Endothelial cell (in vitro differentiated cells): ENCODE measurements at places on chromosomes 7 and 10. TPM values are rescaled to one million over a fixed set of nuclear protein-coding genes. Genes with fewer than 3 reads are reported as not detected.

- no peaks in the 10 kb centered on the region for H3K36me3 ChIP-seq
- H3K27ac ChIP-seq, result no peak overlapping the region
- H3K4me3 ChIP-seq, result no peak overlapping the region
- peaks cover 4% of the 10 kb centered on the region for H3K27me3 ChIP-seq
- no peak for DNase-seq
These were observed 516.7 kb upstream of the CELF2 start for GRCh38 chr10:10500937-10501336.

GRCh38 chr7:140014123-140014522 is 48.6 kb downstream of the PARP12 start:
- no peak overlapping the region for H3K4me3 ChIP-seq
- H3K4me1 ChIP-seq, result peaks cover 18% of the 10 kb centered on the region
- no peak for DNase-seq
- peaks cover 8% of the 10 kb centered on the region for H3K27me3 ChIP-seq

- no peak overlapping the region for H3K4me3 ChIP-seq
- no peaks in the 10 kb centered on the region for H3K36me3 ChIP-seq
- no peak overlapping the region for H3K27ac ChIP-seq
- H3K4me1 ChIP-seq, result peaks cover 3% of the 10 kb centered on the region
- no peaks in the 10 kb centered on the region for H3K27me3 ChIP-seq
These were observed 18.9 kb downstream of the SGMS1 start for GRCh38 chr10:50604809-50605208.

- peaks cover 4% of the 10 kb centered on the region for H3K4me1 ChIP-seq
- no peak overlapping the region for H3K27ac ChIP-seq
- no peaks in the 10 kb centered on the region for H3K36me3 ChIP-seq
- H3K4me3 ChIP-seq, result no peak overlapping the region
- peaks cover 5% of the 10 kb centered on the region for H3K27me3 ChIP-seq
These were observed 38.2 kb upstream of the PLEKHA1 start for GRCh38 chr10:122336332-122336731.

The DNAH11 gene
- 0.18 TPM for total RNA-seq

DNA sequence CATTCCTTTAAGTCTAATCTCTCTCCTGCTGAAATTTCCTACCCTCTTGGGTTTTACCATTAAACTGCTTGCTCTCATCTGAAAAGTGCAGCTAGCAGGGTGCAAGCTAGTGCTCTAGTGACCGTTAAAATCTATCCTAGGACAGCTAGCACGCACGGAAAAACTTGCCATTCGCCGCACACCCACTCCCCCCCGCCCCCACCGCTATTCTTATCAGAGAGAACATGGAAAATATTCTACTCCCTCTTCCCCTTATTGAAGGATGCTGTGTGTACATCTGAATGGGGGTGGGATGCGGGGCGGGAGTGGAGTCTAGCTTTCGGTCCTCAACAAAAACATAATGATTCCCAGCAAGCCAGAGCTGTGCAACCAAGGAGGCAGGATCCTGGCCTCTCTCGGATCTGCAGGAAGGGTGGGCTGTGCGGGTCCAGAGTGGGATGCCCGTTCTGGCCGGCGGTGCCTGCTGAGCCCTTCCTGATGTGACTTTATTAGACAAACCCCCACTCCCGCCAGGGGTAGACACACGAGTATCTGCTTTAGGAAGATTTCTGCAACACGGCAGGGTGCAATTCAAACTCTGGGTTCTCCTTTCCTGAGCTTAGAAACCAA is 1.1 kb upstream of the ADRA2A start:
- DNase-seq, result no peak

DNA sequence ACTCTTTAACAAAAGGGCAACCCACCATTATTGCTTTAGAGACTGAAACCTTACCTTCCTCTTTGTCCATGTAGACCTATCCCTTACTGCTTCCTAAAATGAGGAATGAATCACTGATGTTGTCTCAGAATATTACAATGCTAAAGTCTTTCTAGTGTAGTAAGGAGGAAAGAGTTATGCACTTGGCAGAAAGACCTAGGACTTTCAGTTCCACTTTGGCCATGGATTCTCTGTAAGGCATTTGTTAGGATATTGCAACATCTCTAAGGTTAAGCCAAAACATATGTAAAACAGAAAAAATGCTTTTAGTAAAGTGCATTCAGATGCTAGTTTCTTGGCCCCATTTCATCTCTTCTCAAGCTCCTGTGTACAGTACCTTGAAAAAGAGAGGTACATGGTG is 230.9 kb downstream of the PARD3 start:
- H3K36me3 ChIP-seq, result no peaks in the 10 kb centered on the region
- no peak for DNase-seq
- no peaks in the 10 kb centered on the region for H3K27me3 ChIP-seq
- peaks cover 3% of the 10 kb centered on the region for H3K4me1 ChIP-seq
- no peak overlapping the region for H3K4me3 ChIP-seq

GRCh38 chr7:91185771-91186170 is 78.5 kb upstream of the FZD1 start:
- H3K4me3 ChIP-seq, result no peak overlapping the region
- no peaks in the 10 kb centered on the region for H3K27me3 ChIP-seq
- H3K27ac ChIP-seq, result no peak overlapping the region
- no peaks in the 10 kb centered on the region for H3K36me3 ChIP-seq
- no peak for DNase-seq

GRCh38 chr10:28716748-28717147 is 39.4 kb downstream of the BAMBI start:
- H3K4me1 ChIP-seq, result peaks cover 7% of the 10 kb centered on the region
- H3K36me3 ChIP-seq, result no peaks in the 10 kb centered on the region
- H3K27me3 ChIP-seq, result no peaks in the 10 kb centered on the region
- H3K4me3 ChIP-seq, result no peak overlapping the region
- no peak for DNase-seq
- no peak overlapping the region for H3K27ac ChIP-seq

DNA sequence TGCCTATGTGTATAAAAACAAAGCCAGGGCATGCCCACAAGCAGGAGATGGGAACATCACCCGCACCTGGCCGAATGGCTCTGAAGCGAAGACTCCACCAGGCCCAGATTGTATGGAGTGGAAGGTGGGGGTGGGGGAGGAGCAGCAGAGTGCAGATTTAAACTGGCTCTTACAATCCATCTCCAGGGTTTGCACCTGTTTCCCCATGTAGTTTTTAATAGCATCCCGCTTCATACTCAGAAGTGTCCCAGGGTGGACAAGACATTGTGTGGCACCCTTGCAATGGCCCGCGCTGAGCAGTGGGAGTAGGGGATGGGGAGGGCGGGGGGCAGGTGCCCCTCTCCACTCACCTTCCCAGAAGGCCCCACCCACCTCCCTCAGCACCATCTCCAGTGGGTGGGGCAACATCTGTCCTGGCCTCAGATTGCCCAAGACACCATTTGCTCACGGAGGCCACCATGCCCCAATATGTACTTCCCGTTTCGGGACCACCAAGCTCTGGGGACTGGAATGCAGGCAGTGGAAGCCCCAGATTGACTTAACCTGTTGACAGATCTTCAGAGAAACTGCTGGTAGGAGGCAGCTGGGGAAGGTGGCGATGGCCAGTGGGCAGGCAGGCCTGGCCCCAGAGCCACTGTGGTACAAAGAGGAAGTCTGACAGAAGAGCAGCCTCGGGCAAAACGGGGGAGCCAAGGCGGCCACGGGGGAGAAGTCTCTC is 23.0 kb downstream of the VSIR start:
- no peak for DNase-seq
- no peak overlapping the region for H3K27ac ChIP-seq
- H3K27me3 ChIP-seq, result peaks cover 17% of the 10 kb centered on the region
- H3K4me3 ChIP-seq, result peak overlapping the region; percentile 54

GRCh38 chr7:135728136-135728669 is at the start of gene SLC13A4:
TSS of gene SLC13A4 (minus strand) at chr7:135728186. CDS start at chr7:135727496, 690 bp downstream.
- no peak within 1 kb of the TSS for H3K4me3 ChIP-seq
- no peak within 1 kb of the TSS for H3K27ac ChIP-seq
- H3K36me3 ChIP-seq, result no peaks in the 10 kb centered on the region
- no peak for DNase-seq

The TNS3 gene
- 7.5 TPM for total RNA-seq

The INMT gene
- 1.4 TPM for total RNA-seq

DNA sequence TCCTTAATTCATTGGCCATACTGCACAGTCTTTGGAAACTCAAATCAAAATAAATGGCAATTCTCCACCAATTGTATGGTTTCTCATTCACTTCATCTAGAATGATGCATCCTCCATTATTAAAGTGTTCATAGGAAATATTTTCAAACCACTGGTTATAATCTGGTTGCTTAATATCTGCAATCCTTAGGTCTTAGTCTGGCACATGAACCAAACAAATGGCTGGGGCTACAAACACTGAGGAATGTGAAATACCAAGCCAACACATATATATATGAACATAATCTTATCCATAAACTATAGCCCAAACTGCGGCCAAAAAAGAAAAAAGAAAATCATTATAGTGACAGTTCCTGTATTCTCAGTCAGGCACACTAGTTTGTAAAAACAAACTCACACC is 5.7 kb upstream of the MSS51 start:
- no peaks in the 10 kb centered on the region for H3K4me1 ChIP-seq
- DNase-seq, result no peak
- no peaks in the 10 kb centered on the region for H3K36me3 ChIP-seq
- H3K4me3 ChIP-seq, result no peak overlapping the region
- no peak overlapping the region for H3K27ac ChIP-seq

The GNA12 gene
- total RNA-seq, result 105 TPM

GRCh38 chr10:6390213-6390845 is 187.6 kb downstream of the PFKFB3 start:
- H3K27me3 ChIP-seq, result no peaks in the 10 kb centered on the region
- DNase-seq, result no peak
- no peaks in the 10 kb centered on the region for H3K4me1 ChIP-seq

GRCh38 chr7:82678716-82679115 is 235.1 kb upstream of the CACNA2D1 start:
- H3K27ac ChIP-seq, result peak overlapping the region; percentile 32
- DNase-seq, result no peak
- no peaks in the 10 kb centered on the region for H3K27me3 ChIP-seq
- H3K4me1 ChIP-seq, result peaks cover 7% of the 10 kb centered on the region
- H3K36me3 ChIP-seq, result no peaks in the 10 kb centered on the region

The ERV3-1 gene
- total RNA-seq, result 58.4 TPM

The ATOH7 gene
- total RNA-seq, result 0.23 TPM
